ENCODE measurements at places on chromosomes 1 and 21.

DNA sequence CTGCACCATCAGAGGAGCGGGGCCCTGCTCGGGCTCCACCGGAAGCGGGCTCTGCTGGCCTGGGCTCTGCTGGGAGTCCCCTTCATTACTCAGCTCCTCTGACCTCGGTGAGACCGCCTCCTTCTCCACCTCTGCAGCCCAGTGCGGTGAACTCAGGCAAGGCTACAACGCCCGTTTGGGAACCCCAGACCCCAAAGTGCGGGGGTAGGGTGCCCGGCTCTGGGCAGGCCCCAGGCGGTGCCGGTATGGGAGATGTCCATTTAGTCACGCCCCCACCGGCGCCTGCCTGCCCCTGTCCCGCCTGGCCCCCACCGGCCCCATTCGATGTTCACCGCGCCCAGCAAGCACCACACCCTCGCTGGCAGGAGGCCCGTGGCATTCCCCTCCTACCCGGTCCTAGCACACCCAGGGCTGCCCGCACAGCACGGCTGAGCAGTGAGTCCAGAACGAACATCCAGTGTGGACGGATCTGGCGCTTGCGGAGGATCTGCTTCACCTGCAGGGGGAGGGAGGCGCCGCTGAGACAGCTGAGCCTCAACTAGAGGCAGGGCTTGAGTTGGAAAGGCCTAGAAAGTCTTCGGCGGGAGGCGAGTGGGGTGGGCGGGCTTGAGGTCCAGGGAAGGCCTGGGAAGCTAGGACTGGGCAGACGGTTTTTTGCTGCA is 10.0 kb downstream of the MAP3K6 start:
- DNase-seq, result no peak

- no peak for DNase-seq
These were observed 37.7 kb downstream of the AGL start for GRCh38 chr1:99887890-99888289.

DNA sequence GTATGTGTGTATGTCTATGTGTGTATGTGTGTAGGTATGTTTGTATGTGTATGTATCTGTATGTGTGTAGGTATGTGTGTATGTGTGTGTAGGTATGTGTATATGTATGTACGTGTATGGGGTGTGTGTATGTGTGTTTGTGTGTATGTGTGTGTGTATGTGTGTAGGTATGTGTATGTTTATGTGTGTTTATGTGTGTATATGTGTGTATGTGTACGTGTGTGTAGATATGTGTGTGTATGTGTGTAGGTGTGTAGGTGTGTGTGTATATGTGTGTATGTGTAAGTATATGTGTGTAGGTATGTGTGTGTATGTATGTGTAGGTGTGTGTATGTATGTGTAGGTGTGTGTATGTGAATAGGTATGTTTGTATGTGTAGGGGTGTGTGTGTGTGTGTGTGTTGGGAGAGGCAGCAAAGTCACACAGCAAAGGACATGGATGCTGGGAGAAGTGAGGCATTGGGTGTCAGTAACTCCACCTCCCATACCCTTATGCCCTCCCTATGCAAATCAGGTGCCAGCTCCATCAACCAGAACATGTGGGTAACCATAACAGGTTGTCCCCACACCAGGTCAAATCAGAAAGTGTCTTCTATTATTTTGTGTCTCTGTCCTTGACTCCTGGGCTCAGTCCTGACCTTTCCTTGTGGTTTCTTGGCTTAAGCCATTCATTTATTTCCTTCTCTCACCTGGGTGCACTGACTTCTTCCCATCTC is 15.0 kb upstream of the KCNAB2 start:
- no peak for DNase-seq

DNA sequence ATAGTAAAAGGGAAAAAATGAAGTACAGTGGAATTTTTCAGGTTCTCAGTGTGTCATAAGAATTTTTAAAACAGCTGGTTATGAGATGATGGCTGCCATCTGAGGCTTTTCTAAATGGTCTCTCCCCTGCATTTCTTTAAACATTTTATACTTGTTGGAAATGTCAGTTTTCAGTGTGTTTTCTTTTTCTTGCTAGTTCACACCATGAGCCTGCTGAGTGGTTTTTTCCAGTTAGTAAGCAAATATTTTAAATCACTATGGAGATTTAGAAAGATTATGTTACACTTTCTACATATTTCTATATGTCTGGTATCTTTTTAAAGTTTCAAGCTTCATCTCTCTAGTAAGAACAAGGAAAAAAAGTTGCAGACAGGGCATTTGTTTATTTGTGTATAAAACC is 9.6 kb downstream of the RBM15 start:
- DNase-seq, result no peak

- DNase-seq, result no peak
These were observed 4.4 kb downstream of the PIGR start for GRCh38 chr1:206941766-206942418.
